Esophagus squamous epithelium (tissue), 5 donors: ENCODE measurements at places on chromosomes 5 and 9.

DNA sequence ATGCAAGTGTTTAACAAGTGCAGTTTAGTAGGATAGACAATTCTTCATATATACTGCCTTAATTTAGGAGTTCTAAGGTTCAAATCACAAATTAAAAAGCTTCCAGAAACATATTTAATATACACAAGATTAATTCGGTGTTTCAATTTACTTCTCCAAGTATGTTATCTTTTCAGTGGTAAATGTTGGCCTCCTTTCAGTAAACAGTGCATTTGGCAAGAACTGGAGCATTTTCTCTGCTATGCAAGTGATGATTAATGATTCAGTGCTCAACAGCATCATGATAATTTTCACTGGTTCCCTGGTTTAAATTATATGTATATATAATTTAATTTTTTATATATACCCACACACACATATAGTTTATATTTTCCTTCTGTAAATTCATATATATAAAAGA is 541.7 kb downstream of the EFNA5 start:
- DNase-seq = no peak

DNA sequence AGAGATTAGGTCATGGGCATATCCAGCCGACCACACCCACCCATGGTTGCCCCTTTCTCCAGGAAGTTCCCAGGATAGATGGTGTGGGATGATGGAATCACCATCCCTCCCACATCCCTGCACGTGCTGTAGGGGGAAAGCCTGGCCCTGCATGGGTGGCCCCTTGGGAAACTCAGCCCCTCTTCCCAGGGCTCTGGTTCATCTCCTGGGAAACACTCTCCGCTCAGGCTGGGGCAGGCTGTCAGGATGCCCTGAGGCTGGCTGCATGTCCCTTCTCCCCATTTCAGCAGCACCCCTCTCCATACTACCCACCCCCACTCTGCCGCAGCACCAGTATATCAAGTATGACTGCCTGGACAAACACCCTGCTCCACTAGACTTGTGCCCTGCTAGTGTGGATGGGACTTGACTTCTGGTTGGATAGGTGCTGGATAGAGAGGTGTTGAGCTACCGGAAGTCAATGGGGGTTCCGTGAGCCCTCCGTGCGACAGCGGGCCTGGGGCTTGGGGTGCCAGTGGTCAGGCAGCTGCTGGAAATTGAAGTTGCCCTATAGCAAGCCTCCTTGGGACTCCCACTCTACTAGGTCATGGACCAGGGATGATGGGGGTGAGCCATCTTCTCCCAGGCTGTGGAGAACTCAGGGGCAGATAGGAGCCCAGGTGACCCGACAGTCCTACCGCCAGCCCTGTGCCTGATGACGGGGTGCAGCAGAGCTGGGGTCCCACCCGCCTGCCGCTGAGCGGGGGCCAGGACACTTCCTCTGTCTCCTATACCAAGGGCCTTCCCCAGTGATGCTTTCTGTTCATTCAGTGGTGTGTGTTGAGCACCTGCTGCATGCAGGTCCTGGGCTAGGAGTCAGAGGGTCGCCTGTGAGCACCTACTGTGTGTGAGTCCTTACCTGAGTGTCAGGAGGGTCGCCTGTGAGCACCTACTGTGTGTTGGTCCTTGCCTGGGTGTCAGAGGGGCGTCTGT is 69.4 kb upstream of the COL5A1 start:
- DNase-seq = no peak

GRCh38 chr5:103446813-103447212 is 115.8 kb downstream of the NUDT12 start:
- DNase-seq = no peak

- no peak for DNase-seq
These were observed 114.1 kb downstream of the SYK start for GRCh38 chr9:90915693-90916092.

DNA sequence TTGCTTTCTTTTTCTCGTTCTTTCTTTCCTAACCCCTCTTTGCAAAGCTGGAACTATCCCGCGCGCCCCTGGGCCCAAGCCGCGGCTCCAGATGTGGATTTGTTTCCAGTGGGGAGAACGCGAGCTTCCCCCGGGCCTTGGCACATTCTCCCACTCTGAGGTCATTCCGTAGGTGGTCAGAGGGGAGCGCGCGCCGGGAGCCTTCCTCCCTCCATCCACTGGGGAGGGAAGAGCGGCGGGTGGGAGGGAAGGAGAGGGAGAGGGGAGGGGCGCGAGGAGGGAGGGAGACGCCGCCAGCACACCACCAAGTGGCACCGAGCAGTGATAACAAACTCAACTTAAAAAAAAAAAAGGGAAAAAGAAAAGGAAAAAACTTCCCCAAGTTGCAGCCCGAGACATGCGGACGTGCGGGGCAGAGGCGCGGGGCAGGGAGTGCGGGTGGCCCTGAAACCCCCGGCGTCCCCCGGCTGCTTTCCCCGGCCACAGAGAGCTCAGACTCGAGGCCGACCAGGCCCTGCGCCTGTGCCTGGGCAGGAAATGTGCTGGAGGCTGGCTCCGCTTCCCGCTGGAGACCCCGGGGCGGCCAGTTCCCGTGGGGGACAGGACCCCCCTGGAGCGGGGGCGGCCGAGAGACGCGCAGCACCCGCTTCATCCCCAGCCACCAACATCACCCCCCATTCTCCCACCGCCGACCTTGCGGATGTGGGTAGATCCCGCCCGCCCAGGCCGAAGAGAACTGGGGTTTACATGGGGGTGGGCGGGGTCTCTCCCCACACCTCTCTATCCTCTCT is 3.1 kb downstream of the IER5L start:
- no peak for DNase-seq

DNA sequence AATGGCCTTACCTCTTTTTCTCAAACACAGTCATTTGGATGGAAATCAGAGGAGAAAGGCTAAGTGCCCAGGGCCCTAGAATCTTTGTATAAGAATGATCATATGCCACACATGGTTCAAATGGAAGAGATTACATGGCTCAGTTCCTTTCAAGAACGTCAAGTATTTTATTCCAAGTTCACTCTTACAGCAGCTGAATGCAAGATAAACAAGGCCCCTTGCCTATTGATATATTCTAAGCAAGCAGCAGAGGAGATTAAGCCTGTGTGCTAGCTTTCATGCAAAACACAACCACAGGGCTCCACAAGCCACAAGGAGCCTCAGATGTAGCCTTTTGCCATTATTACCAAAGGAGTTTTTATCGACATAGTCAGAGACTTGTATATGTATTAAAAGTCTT is 55.3 kb upstream of the SLCO6A1 start:
- no peak for DNase-seq

GRCh38 chr5:175749591-175749990 is 91.7 kb downstream of the HRH2 start:
- DNase-seq = no peak

GRCh38 chr5:149500922-149501582 is 50.2 kb downstream of the CSNK1A1 start:
- no peak for DNase-seq

GRCh38 chr9:133779516-133780403 is 41.6 kb upstream of the SARDH start:
- DNase-seq = no peak

GRCh38 chr9:36868586-36869282 is 165.3 kb downstream of the PAX5 start:
- DNase-seq = no peak

DNA sequence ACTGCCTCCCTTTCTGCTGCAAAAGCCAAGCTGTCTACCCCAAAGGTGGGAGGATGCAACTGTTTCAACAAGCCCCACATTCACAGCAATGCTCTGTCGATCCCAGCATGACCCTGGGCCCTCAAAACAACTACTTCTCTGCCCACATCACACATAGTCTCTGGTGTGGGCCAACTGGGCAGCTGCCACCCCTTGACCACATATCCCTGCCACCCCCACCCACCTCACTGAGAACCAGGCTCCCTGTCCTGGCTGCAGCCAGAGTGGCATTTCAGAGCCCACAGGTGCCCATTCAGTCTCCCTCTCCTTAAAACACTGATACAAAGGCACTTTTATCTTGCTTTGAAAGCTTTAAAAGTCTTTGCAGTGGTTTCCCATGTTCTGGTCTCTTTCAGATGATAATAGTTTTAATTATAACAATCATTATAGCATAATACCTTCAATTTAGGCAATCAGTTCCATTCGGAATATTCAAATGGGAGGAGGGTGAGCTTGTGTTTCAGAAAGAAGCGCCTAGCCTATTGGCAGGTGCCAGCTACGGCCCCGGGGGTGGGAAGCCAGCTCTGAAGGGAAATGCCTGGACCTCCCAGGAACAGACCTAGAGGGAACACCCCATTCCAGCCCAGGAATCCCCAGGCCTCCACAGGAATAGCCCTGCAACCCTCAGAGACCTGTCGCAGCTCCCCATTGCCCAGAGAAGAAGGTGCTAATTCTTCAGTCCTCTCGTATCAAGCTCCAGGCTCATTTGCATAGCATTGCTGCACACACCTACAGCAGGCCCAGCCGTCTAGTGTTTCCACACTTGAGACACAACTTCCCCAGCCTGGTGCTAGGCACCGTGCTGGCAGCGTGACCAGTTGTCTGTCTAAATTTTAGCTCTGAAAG is 90.8 kb downstream of the C5orf15 start:
- no peak for DNase-seq

DNA sequence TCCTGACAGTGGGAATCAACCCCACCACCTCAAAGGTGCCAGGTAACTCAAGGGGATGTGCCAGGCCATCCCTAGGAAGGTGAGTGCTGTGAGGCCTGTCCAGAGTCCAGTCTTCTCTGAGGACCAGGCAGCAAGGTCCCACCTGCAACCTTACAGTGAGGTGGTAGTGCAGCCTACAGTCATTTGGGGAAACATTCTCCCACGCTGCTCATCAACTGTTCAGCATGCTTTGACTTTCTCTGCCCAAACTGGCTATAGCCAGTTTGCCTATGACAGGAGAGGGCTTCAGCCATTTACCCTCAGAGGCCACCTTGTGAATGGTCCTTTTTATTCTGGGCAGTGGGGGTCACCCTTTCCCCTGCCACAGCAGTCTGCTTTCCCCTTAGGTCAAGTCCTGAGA is 81.9 kb downstream of the ATPSCKMT start:
- DNase-seq = no peak

DNA sequence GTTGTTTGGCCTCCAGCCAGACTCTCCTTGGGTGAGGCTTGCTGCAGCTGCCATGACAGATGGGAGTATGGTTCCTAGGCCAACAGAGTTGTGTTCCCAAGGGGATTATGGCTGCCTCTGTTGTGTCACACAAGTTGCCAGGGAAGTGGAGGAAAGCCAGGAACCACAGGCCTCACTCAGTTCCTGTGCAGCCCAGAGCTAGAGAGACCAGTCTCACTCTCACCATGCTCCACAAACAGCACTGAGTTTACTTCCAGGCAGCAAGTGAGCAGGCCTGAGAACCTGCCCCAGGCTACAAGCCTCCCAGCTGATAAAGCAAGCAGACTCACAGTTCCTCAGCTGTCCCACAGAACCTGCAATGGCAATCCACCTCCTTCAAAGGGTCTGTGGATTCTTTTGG is 273.6 kb upstream of the TAS2R1 start:
- DNase-seq = no peak

GRCh38 chr9:125950880-125951471 is 203.8 kb downstream of the PBX3 start:
- DNase-seq = no peak

DNA sequence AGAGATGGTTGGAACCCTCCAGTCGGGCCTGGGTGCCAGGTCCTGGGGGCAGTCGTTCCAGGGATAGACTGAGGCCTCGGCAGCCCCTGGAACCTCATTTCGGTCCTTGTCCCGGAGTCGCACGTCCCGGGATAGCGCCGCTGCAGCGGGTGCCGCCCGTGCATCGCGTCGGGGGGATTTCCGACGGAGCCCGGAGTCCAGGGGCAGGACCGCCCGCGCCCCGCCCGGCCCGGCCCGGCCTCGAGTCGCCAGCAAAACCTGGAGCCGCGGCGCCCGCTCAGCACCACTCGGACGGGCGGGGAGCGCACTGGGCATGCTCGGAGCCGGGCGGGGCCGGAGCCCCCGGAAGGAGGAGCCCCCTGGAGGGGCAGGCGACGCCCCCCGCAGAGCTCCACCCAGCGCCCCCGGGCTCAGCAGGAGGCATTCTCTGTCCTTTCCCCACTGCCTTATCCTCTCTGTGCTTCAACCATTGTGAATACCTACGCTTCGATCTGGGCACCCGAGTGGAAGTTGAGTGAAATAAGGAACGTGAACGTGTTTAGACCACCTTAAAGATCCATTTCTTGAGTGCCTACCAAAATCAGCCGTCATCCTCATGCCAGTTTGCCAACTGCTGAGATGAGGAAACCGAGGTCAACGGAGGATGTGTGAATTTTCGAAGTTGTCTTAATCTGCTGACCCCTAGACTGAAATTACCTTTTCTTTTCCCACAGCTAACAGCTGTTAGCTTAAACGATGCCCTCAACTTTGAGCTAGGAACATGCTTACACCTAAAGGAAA is 1.7 kb upstream of the PTPN3 start:
- DNase-seq = no peak

- no peak for DNase-seq
These were observed 122.4 kb upstream of the MSX2 start for GRCh38 chr5:174601946-174602345.

DNA sequence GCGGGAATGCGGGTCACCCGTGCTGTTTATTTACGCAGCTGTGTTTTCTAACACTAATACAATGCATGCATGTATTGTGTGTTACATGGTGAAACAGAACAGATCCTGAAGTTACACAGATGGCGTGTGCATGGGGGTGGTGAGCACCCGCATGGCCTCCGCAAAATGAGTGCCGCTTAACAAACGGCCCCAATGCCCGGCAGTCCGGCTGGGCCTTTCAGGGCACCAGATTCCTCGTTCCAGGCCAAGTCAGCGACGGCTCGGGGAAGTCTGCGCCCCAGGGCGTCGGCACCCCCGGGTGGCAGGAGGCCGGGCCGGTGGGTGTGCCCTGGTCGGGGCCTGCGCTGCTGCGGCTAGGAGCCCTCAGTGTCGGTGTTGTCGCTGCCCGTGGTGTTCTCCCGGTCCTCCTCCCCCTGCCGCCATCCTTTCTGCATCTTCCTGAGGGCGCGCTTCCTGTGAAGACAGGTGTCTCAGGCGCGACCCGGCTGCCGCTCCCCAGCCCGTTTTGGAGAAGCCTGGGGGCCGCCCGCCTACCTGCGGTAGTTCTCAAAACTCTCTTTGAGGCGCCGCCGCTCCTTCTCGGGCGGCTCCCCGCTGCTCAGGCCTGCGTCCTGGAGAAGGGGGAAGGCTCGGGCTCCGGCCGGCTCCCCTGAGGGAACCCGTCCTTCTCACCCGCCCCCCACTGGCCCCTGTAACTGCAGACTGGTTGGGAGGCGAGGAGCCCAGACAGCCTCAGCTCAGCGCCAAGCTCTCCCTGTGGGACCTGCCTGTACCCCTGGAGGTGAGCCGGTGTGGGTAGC is 605 bp upstream of the DNLZ start:
- no peak for DNase-seq

GRCh38 chr5:114120166-114120565 is 241.7 kb upstream of the KCNN2 start:
- no peak for DNase-seq

DNA sequence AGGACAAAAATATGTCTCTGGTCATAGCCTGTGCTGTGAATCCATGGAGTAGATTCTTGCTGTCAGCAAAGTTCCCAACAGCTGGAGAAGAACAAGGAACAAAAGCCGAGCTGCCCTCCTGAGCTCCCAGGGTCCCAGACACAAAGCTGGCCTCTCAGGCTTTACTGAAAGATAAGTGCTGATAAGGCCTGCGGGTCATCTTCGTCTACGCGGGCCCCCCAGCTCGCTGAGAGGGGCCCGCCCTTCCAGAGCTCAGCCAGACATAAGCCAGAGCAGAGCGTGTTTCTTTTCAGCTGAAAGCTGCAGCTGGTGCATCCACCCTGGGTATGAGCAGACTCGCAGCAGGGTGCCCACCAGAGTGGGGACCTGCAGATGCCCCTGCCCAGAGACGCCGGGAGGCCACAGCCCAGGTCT is 84.7 kb downstream of the HSD17B3 start:
- DNase-seq = no peak
